ENCODE measurements at places on chromosomes 11 and 22.

DNA sequence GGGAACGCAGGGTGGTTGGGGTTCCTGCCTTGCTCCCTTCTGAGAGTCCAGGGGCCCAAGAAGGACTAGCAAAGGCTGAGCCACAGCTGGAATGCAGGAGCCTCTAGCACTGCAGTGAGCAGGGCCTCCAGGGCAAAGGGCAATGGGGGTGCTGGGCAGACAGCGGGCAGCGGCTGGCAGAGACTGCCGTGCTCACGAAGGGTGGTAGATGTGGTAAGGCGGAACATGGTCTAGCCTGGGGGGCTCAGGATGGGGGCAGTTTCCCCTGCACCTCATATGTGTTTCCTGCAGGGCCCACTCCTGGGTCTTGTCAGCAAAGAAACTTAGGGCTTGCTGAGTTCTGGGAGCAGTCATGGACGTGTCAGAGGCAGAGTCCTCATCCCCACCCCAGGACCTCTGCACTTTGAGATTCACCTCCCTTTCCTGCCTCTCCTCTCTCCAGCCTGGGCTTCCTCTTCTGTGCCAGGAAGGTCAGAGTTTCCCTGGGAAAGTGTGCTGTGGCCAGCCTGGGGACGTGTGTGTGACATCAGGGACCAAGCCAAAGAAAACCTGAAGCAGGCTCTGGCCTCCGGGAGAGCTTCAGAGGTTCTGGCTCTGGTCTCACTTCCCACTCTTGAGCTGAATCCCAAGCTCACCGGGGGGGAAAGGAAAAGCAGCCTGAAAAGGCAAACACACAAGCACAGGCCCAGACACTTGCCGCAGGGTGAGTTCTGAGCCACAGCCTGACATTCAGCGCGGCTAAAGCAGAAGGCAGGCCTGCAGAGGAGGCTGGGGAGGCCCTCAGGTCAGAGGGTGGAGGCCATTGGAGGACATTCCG lies 4.4 kb downstream of the MOGAT2 start:
- DNase-seq = no peak

DNA sequence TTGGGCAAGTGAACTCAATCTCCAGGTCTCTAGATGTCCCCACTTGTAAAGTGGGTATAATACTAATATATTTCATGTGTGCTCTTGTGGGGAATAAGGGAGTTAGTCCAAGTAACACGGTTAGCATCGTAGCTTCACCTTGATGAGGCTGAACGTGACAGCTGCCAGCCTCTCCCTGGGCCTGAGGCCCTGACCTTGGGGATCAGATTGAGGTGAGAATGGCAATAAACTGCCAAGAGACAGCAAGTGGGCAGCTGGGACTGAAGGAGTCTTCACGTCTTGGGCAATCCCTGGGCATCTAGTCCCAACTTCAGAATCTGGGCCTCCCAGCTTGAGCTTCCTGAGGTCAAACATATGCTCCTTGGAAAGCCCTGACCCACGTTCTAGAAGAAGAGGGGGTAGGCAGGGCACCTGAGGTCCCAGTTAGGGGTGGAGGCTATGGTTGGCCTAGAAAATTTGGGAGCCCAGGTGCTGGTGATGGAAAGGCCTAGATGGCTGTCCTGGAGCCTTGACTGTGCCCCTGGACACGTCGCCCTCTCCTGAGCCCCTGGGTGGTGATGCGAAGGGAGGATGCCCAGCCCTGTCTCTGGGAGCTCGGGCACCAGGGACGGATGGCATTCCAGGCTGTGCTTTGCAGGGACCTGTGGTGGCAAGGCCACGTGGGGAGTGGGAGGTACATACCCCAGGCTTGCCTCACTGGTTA lies 23.4 kb downstream of the ADAMTS15 start:
- no peak for DNase-seq

GRCh38 chr11:64239662-64240434 lies 1.0 kb upstream of the FKBP2 start:
- no peak for DNase-seq

- no peak for DNase-seq
These were observed 14.8 kb downstream of the OR52M1 start for GRCh38 chr11:4559527-4560440.

DNA sequence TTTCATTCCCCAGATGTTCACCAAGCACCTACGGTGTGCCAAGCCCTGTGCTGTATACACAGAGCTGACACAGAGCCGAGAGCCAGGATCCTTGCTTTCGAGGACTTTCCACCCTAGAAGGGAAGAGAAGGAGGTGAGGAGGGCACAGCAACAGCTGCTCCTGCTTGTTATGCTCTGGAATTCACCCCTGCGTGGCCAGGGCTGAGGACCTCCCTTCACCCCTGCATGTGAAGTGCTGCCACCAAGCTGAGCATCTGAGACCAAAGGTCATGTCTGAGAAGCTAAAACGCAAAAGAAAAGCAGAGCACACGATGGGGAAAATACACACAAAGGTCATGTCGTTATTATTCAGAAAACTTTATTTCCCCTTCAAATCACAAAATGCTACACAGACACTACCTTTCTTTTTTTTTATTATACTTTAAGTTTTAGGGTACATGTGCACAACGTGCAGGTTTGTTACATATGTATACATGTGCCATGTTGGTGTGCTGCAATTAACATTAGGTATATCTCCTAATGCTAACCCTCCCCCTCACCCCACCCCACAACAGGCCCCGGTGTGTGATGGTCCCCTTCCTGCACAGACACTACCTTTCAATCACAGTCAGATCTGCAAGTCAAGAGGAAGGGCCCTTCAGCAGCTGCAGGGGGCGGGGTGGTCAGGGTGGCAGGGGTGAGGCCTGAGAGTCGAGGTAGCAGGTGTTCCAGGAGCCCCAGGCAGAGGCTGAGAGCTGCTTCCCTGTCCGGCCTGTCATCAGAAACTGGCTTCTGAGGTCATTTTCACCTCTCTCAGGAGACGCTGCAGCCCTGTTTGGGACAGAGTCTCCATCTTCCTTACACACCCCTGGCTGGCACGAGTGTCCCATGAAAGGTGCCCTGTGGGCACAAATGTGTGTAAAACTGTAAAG lies 40.1 kb upstream of the PRR5 start:
- no peak for DNase-seq

GRCh38 chr11:108069947-108070346 lies 51.4 kb upstream of the ACAT1 start:
- no peak for DNase-seq

DNA sequence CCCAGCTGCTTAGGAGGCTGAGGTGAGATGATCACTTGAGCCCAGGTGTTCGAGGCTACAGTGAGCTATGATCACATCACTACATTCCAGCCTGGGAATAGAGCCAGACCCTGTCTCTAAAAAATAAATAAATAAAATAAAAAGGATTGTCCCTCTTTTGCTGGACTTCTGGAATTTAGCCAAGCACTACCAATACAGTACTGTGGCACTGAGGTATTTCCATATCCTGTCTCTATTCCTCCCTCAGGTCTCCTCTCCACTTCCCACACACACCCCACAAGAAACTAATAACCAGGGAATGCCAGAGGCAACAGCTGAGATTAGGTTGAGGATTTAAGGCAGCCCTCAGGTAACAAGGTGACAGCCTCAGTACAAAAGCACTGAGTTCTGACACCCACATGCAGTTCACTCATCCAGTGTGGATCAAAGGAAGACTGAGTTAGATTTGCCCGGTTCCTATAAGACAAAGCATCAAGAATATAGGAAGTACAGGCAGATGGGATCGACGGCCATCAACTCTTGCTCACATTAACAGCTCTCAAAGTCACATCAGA lies 4.5 kb upstream of the PPP2R1B start:
- DNase-seq = no peak

- no peak for DNase-seq
These were observed 196.9 kb downstream of the CSNK2A3 start for GRCh38 chr11:11155962-11156815.

DNA sequence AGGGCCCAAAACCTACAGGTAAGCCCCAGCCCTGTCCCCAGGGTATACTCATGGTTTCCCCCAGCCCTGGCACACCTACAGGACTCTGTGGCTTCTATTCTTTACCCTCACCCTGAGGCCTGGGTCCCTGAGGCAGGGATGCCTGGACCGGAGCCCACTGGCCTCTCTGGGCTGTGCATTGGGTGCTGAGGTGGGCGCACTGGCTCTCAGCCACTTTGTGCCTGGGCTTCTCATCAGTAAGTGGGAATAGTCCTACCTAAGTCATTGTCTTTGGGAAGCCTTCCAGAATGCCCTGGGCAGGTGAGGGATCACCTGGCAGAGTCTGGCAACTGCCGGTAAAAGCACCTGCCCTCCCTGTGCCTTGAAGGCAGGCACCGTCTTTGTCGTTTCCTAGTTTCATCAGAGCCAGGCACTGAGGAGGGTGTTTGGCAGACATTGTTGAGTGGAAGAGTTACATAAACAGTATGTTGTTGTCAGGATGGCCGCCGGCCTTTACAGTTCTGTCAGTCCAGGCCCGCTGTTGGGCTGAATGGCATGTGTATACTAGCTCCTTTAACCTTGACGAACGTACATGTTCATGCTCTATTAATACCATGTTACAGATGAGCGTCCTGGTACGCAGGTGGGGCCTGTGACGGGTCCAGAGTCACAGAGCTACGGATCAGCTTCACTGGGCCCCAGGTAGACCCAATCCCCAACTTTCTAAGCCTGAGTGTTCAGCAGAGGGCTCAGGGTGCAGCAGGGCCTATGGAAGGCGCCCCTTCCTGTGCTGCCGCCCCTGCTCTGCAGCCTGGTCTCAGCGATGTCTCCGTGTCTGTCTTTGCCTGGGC lies 23.0 kb downstream of the SHANK3 start:
- no peak for DNase-seq

DNA sequence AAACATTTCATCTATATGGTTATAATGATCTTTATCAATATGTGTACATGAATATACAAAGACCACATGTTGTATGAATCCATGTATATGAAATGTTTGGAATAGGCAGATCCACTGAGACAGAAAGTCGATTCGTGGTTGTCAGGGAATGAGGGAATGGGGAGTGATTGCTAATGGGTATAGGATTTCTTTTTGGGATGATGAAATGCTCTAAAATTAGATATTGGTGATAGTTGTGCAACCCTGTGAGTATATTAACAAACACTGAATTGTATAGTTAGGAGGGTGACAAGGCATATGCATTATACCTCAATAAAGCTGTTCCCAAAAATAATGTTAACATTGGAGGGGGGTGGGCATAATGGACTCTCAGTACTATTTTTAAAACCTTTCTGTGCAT lies 5.0 kb upstream of the PTPMT1 start:
- DNase-seq = no peak

GRCh38 chr11:65920372-65920802 lies 1.2 kb downstream of the DRAP1 start:
- no peak for DNase-seq

DNA sequence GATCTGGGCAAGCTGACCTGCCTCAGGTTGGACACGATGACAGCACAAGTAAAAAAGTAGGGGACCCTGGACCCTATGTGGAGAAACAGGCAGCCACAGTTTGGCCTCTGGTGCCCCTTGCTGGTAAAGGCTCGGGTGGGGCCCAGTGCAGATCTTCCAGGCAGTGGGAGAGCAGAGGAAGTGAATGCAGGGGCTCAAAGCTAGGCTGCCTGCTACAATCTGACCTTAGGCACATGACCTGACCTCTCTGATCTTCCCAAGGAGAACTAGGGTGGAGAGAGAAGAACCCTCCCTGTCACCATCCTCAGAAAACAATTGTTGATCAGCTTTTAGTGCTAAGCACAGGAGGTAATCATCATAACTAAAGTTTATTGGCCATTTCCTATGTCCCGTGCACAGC lies 76.5 kb downstream of the PDE2A start:
- DNase-seq = no peak

DNA sequence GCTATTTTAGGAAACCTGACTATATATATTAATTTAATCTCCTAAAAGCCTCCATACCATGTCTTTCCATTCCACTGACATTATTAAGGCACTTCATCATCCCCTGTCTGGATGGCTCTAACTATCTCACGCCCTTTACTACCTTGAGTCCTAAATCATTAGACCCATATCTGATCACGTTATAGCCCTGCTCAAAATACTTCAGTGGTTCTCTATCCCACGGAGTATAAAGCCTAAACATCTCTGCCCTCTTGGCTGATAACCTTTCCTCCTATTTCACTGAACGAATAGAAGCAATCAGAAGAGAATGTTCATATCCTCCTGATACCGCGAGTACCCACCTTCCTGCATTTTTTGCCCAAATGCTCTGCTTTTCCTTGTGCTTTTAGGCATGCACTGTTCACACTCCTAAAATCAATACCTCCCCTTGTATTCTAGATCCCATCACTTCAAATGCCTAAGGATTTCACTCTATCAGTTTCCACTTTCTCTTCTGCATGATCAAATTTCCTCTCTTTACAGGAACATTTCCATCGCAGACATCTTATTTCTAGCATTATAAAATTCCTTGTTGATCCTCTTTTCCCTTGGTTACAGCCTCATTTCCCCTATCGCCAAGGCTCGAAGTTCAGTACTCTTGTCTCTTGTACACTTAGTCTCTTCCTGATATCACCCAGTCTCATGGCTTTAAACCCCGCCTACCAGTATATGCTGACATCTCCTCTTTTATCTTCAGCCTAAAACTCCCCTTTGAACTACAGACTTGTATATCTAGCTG lies 45.0 kb upstream of the BIRC3 start:
- DNase-seq = no peak

GRCh38 chr11:76234021-76234415 lies 27.7 kb upstream of the WNT11 start:
- no peak for DNase-seq

DNA sequence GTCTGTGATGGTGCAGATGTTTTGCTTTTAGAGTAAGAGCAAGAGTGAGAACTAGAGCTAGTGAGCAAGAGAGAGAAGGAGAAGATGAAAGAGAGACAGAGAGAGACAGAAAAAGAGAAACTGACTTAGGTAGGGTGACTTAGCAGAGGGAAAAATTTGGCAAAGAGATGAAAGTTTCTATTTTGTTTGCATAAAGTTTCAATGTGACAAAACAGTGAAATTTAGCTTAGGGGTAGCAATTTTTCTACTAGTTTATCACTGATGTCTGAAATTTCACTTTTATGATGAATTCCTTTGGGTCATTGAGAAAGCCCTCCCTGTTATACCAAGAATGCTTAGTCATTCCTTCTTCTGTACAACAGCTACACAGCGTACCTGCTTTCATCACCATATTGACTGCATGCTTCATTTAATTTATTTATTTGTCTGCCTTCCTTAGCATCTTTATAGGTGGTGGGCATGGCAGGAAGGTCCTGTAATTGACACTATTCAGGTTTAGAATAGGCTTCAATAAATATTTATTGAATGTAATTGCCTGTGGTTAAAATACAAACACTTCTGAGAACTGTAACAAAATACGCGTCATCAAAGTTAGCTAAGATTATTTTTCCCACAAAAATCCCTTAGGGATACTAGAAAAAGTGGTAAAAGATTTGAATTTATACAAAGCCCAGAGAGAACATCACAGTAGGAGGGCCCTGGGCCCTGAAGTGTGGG lies 19.9 kb upstream of the CTSC start:
- DNase-seq = no peak
